ENCODE measurements at places on chromosomes 5 and 9. TPM values are rescaled to one million over a fixed set of nuclear protein-coding genes. Genes with fewer than 3 reads are reported as not detected.

Gene FBP1
- not detected for total RNA-seq

Gene SHISAL2B
- not detected for total RNA-seq

Gene ZNF367
- 18.2 TPM for total RNA-seq

Gene HTR4
- not detected for total RNA-seq

Gene MELK
- total RNA-seq, result 121 TPM

Gene ST8SIA4
- 0.39 TPM for total RNA-seq

DNA sequence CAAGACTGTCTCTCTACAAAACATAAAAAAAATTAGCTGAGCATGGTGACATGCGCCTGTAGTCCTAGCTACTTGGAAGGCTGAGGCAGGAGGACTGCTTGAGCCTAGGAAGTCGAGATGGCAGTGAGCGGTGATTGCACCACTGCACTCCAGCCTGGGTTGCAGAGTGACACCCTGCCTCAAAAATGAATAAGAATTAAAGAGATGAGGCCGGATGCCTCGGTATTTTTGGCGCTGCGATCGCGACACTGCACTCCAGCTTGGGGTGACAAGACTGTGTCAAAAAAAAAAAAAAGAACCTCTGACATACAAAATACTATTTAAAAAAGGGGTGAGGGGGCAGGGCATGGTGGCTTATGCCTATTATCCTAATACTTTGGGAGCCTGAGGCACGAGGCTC is 7.3 kb downstream of the GPBP1 start:
- DNase-seq, result no peak

DNA sequence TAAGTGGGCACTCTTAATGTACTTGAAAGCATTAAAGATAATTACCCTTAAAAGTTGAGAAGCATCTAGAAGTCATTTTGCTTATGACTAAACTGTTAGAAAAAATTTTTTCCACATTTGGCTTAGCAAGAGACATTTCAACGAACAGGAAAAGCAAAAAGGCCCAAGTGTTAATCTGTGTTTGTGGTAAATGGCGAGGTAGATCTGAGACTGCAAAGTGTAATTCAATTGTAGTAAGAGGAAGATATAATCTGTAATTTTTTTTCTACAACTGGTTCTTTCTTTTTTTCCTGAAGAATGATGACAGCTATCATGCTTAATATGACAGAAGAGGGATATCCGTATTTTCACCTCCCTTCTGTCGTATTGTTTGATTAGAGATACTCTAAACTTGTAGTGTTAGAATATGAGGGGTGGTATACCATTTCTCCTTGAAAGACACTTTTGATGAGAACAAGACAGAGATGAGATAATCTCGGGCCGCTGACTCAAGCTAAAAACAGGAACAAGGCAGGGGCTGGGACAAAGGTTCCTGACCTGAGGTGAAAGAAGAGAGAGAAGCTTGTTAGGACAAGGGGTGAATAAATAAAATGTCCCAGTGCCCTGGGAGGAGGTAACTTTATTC is 459.3 kb upstream of the ZNF608 start:
- no peak for DNase-seq

- DNase-seq, result no peak
Measured at GRCh38 chr9:108100571-108100970, 611.0 kb upstream of the KLF4 start.

DNA sequence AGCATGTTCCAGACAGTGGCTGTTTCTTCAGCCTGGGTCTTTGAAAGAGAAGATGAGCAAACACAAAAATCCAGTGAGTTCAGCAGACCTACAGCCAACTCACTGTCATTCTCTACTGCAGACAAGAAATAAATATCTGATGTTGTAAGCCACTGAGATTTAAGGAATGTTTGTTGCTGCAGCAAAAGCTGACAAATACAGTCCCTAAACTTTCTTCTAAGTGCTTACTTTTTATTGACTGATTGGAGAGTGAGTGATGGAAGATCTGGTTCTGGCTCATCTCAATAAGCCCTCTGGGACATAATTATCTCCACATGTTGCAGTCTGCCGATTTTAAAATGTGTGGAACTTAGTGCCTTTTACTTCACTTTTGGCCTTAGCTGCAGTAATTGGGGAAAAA is 69.9 kb upstream of the LMNB1 start:
- no peak for DNase-seq
